HFFc6 (cell line): ENCODE measurements at places on chromosomes 5 and 9. TPM values are rescaled to one million over a fixed set of nuclear protein-coding genes. Genes with fewer than 3 reads are reported as not detected.

DNA sequence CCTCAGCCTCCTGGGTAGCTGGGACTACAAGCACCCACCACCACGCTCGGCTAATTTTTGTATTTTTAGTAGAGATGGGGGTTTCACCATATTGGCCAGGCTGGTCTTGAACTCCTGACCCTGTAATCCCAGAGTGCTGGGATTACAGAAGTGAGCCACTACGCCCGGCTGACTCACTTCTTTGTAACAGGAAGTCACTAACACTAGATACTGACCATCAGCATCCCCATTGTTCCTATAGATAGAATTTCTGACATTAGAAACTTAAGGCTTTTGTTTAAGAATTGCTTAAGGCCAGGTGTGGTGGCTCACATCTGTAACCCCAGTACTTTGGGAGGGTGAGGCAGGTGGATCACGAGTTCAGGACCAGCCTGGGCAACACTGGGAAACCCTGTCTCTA is 42.2 kb downstream of the LEAP2 start:
- H3K4me3 ChIP-seq: no peak overlapping the region
- H3K4me1 ChIP-seq: peaks cover 17% of the 10 kb centered on the region
- no peak for DNase-seq
- H3K36me3 ChIP-seq: peaks cover 33% of the 10 kb centered on the region
- peak overlapping the region; percentile 52; the same call in 1 of the 2 replicates for H3K27ac ChIP-seq
- no peaks in the 10 kb centered on the region for H3K27me3 ChIP-seq

GRCh38 chr9:94649100-94649819 is 9.9 kb upstream of the FBP1 start:
- DNase-seq: peak; percentile 74
- H3K27ac ChIP-seq: peak overlapping the region; percentile 29; the same call in 1 of the 2 replicates
- no peaks in the 10 kb centered on the region for H3K36me3 ChIP-seq
- H3K4me1 ChIP-seq: peaks cover 36% of the 10 kb centered on the region
- H3K4me3 ChIP-seq: no peak overlapping the region; the same call in 1 of the 2 replicates

- no peak overlapping the region for H3K4me3 ChIP-seq
- DNase-seq: peak; percentile 33
- H3K4me1 ChIP-seq: peaks cover 67% of the 10 kb centered on the region
- no peaks in the 10 kb centered on the region for H3K27me3 ChIP-seq
- H3K27ac ChIP-seq: peak overlapping the region; percentile 73
- no peaks in the 10 kb centered on the region for H3K36me3 ChIP-seq
Measured at GRCh38 chr9:22041775-22042174, 32.7 kb upstream of the CDKN2B start.

- DNase-seq: no peak
- no peaks in the 10 kb centered on the region for H3K4me1 ChIP-seq
- H3K27ac ChIP-seq: no peak overlapping the region
- no peak overlapping the region for H3K4me3 ChIP-seq
- H3K36me3 ChIP-seq: no peaks in the 10 kb centered on the region
Measured at GRCh38 chr9:117304549-117304948, 110.3 kb downstream of the ASTN2 start.

GRCh38 chr5:119290161-119290569 is 65.7 kb upstream of the TNFAIP8 start:
- H3K27me3 ChIP-seq: no peaks in the 10 kb centered on the region
- DNase-seq: peak; percentile 59
- H3K27ac ChIP-seq: peak overlapping the region; percentile 50; the same call in 1 of the 2 replicates
- peaks cover 68% of the 10 kb centered on the region for H3K4me1 ChIP-seq

DNA sequence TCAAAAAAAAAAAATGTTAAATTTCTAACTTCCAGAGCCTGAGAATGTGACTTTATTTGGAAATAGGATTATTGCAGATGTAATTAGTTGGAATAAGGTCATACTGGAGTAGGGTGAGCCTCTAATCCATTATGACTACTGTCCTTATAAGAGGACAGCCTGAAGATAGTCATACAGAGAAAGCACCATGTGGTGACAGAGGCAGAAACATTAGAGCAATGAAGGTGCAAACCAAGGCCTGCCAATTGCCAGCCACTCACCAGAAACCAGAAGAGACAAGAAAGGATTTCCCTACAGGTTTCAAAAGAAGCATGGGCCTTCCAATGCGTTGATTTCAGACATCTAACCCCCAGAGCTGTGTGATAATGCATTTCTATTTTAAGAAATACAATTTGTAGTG is 659.2 kb upstream of the CHD1 start:
- H3K4me1 ChIP-seq: no peaks in the 10 kb centered on the region
- DNase-seq: no peak
- no peak overlapping the region for H3K4me3 ChIP-seq
- no peaks in the 10 kb centered on the region for H3K36me3 ChIP-seq
- no peaks in the 10 kb centered on the region for H3K27me3 ChIP-seq

GRCh38 chr5:113641715-113642114 is 128.2 kb downstream of the YTHDC2 start:
- H3K36me3 ChIP-seq: no peaks in the 10 kb centered on the region
- H3K27me3 ChIP-seq: no peaks in the 10 kb centered on the region
- no peak for DNase-seq
- no peaks in the 10 kb centered on the region for H3K4me1 ChIP-seq
- H3K4me3 ChIP-seq: no peak overlapping the region

DNA sequence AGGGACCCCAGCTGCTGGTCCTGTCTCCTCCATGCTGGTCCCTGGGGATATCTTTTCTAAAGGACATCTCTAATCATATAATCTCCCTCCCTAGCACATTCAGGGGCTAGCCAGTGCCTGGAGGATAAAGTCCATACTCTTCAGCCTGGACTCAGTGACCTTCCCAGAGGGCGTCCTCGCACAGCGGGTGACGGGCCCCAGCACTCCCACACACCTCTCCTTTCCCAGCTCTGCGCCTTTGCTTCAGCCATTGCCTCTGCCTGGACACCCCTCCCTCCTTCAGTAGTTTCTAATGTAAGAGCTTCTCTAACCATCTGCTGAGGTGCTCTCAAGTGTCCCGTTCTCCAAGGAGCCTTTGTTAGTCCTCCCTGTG is 15.2 kb upstream of the TNIP1 start:
- no peak for DNase-seq
- no peak overlapping the region for H3K4me3 ChIP-seq
- H3K36me3 ChIP-seq: peaks cover 37% of the 10 kb centered on the region

DNA sequence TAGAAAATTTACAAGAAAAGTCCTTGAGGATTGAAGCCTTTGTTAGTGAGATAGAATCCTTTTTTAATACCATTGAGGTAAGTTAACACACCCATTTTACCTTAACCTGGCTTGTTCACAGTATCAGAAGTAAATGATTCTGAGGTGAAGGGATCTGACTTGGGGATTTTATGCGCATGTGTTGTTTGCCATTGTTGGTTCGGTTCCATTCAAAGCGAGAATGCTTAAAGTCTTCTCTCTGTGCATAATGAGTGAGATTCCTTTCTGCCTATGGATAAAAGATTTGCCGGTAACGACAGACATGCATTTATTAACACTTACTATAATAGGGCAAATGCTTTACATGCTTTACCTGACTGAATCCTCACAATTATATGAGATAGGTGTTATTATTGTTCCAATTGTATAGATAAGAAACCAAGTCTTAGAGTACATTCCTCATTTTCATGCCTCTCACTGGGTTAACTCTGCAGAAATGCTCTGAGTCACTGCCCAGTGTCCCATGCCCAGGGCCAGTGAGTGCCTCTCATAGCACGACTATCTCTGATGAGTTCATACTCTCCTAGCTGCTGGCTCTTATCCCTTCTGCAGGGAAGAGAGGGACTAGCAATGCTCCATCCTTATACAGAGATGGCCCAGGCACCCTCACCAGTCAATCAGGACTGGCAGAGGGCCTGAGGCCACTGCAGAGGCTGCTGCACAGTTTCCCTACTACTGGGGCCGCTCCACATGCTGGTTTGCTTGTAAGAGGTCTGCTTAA is 54.4 kb downstream of the CMYA5 start:
- no peaks in the 10 kb centered on the region for H3K36me3 ChIP-seq
- H3K27ac ChIP-seq: no peak overlapping the region
- peak; percentile 57 for DNase-seq
- peaks cover 1% of the 10 kb centered on the region; the same call in 1 of the 2 replicates for H3K27me3 ChIP-seq
- no peak overlapping the region for H3K4me3 ChIP-seq

GRCh38 chr9:111316796-111317195 is 13.2 kb downstream of the OR2K2 start:
- H3K36me3 ChIP-seq: no peaks in the 10 kb centered on the region; the same call in 1 of the 2 replicates
- DNase-seq: no peak
- peaks cover 13% of the 10 kb centered on the region; the same call in 1 of the 2 replicates for H3K4me1 ChIP-seq
- H3K4me3 ChIP-seq: no peak overlapping the region
- no peaks in the 10 kb centered on the region; the same call in 1 of the 2 replicates for H3K27me3 ChIP-seq
- no peak overlapping the region for H3K27ac ChIP-seq

GRCh38 chr5:171420431-171421241 is 1.2 kb downstream of the FGF18 start:
- H3K4me3 ChIP-seq: peak overlapping the region; percentile 57
- peaks cover 13% of the 10 kb centered on the region for H3K4me1 ChIP-seq
- H3K27ac ChIP-seq: no peak overlapping the region
- no peaks in the 10 kb centered on the region for H3K36me3 ChIP-seq
- no peaks in the 10 kb centered on the region; the same call in 1 of the 2 replicates for H3K27me3 ChIP-seq

- H3K36me3 ChIP-seq: peaks cover 34% of the 10 kb centered on the region
- no peaks in the 10 kb centered on the region; the same call in 1 of the 2 replicates for H3K27me3 ChIP-seq
- H3K4me3 ChIP-seq: no peak overlapping the region
- no peak for DNase-seq
Measured at GRCh38 chr9:111919875-111920274, 23.3 kb downstream of the UGCG start.

DNA sequence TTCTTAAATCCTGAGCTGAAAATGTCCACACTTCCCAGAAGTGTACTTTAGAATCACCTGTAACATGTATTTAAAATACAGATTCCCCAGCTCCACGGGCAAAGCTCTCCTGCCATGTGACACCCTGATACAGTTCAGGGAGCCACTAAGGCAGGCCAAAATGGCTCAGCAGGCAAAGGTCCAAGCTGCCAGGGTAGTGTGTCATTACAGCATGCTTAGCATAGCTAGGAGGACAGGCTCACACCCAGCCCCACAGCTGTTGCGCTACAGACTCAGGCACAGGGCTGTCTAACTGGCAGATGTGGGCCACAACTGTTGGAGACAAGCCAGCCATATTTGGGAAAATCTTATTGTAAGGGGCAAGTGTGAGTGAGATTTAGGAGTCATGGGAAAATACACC is 73.0 kb downstream of the C9orf85 start:
- H3K27ac ChIP-seq: peak overlapping the region; percentile 22; the same call in 1 of the 2 replicates
- H3K4me1 ChIP-seq: peaks cover 19% of the 10 kb centered on the region
- DNase-seq: peak; percentile 82
- H3K27me3 ChIP-seq: no peaks in the 10 kb centered on the region
- peaks cover 7% of the 10 kb centered on the region; the same call in 1 of the 2 replicates for H3K36me3 ChIP-seq

GRCh38 chr5:152683205-152683604 is 278.1 kb upstream of the NMUR2 start:
- no peak overlapping the region for H3K27ac ChIP-seq
- H3K4me1 ChIP-seq: no peaks in the 10 kb centered on the region; the same call in 1 of the 2 replicates
- no peaks in the 10 kb centered on the region for H3K36me3 ChIP-seq
- H3K27me3 ChIP-seq: no peaks in the 10 kb centered on the region

GRCh38 chr9:5185220-5185840 is at the start of gene INSL6:
TSS of gene INSL6 (minus strand) at chr9:5185639. CDS start at chr9:5185602, 37 bp downstream.
- peaks cover 11% of the 10 kb centered on the region for H3K27me3 ChIP-seq
- no peaks in the 10 kb centered on the region for H3K4me1 ChIP-seq
- H3K36me3 ChIP-seq: no peaks in the 10 kb centered on the region
- DNase-seq: no peak
- H3K4me3 ChIP-seq: no peak within 1 kb of the TSS; the same call in 1 of the 2 replicates

DNA sequence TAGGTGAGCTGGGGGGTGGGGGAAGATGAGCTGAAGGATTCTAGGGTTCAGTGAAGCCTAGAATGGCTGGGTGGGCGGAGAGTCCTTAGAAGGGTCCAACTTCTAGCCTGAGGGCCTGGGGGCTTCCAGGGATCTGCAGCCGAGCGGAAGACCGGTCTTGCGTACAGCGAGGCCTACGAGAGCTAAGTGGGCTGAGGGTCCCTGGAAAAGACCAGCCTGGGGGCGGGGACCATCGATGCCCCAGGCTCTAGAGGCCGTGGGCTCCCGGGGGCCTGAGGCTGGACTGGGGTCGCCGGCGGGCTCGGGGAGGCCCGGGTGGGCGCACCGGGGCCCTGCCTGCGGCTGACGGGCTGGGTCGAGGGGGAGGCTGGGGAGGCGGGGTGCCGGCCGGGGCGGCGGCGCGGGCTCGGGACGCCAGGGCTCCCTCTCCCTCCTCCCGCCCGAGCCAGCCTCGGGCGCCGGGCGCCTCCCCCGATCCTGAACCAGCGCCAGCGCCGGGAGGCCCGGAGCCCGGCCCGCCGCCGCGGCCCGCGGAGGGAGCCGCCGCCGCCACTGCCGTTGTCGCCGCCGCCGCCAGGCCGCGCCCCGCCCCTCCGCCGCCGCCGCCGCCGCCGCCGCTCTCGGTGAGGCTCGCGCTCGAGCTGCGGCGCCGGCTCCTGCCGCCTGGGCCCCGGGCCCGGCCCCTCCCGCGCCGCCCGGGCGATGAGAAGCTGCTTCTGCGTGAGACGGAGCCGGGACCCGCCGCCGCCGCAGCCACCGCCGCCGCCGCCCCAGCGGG is at the start of gene MVB12B:
TSS of gene MVB12B (plus strand) at position 602 of the 778 bp plus-strand sequence. CDS start at position 703, 101 bp downstream.
- no peak for DNase-seq
- H3K27ac ChIP-seq: peak within 1 kb of the TSS; percentile 57
- H3K27me3 ChIP-seq: peaks cover 9% of the 10 kb centered on the region; the same call in 1 of the 2 replicates
- peak within 1 kb of the TSS; percentile 81 for H3K4me3 ChIP-seq
- H3K36me3 ChIP-seq: peaks cover 17% of the 10 kb centered on the region

DNA sequence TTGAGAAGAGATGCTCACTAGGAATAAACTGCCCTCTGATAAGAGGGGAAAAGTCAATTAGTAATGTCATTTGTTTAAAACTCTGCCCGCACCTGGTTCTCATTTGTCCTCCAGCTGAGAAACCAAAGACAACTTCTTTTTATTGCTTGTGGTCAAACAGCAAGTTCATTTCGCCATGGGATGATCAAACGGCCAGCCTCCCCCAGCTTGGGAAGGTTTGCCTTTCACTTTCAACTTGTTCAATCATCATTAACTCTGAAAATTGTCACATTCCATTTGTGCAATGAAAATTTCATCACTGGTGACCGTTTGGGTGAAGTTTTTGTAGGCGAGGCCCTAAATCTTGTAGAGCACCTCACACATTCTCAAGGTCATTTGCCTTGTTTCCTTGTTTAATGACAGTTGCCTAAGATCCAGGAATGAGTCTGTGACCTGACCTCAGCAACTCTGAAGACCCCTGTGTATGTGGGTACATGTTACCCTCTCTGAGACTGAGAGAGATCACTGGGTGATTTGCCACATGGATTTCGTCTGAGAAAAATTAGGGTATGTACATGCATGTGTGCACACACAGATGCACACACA is 117.7 kb downstream of the MARCHF3 start:
- H3K36me3 ChIP-seq: peaks cover 61% of the 10 kb centered on the region
- no peaks in the 10 kb centered on the region for H3K27me3 ChIP-seq
- DNase-seq: peak; percentile 8
- peaks cover 13% of the 10 kb centered on the region for H3K4me1 ChIP-seq
- peak overlapping the region; percentile 23; the same call in 1 of the 2 replicates for H3K27ac ChIP-seq
- no peak overlapping the region for H3K4me3 ChIP-seq

IQGAP2 gene
- 0.10 to 0.27 TPM in 2 of 3 replicates, not detected in the other for total RNA-seq

TAS2R1 gene
- not detected in 3 replicates for total RNA-seq

CNTNAP3B gene
- not detected in 3 replicates for total RNA-seq

REEP2 gene
- total RNA-seq: 27.0 to 36.8 TPM (median 33.3 TPM) in 3 replicates

TNFSF15 gene
- 0.05 TPM in 1 of 2 replicates, not detected in the other for total RNA-seq
